ENCODE measurements at places on chromosomes 6 and 20.

- DNase-seq = no peak
These were observed 1.5 kb upstream of the CITED2 start for GRCh38 chr6:139376017-139376330.

GRCh38 chr6:20630136-20630535 is 95.9 kb downstream of the CDKAL1 start:
- no peak for DNase-seq

DNA sequence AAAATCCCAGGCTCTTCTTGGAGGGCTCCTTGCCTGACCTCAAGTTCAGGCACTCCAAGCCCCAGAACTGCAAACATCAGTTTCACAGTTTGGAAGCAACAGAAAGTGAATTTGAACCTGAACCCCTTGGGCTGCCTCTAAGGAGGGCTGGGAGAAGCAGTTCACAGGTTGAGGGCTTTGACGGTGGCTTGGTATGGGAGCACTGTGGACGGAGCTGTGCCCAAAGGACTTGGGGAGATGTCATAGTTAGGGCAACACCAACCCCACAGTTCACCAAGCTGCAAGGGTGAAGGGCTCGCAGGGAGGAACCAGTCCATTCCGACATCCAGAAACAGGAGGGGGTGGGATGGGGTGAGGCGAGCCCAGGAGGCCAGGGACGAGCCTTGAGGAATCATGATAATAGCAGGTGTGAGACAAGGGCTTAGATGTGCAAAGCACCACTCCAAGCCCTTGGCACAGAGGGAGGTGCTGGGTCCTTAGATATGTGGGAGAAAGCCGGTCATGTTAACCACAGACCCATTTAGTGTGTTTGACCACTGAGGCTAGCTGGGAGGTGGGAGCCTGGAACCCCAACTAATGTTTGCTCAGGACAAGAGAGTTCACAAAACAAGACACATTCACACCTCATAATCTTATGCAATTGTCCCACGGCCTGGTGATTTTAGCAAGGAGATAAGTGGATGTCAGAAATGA is 4.3 kb downstream of the CEBPB start:
- no peak for DNase-seq

DNA sequence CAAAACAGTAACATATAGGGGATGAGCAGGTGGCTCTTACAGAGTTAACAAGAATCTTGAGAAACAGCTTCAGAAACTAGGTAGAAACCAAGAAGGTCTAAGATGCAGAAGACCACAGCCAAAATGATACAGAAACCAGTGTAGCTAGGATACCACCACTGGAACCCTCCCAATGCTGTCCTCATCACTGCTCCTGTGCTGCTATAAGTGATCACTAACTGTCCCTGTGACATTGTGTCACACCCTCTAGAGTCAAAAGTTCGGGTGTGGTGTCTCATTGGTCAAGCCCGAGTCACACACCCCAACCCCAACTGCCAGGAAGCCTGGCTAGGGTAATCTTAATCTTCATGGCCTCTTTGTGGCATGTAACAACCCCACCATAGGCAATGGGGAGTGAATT is 153.1 kb downstream of the RCAN2 start:
- no peak for DNase-seq

DNA sequence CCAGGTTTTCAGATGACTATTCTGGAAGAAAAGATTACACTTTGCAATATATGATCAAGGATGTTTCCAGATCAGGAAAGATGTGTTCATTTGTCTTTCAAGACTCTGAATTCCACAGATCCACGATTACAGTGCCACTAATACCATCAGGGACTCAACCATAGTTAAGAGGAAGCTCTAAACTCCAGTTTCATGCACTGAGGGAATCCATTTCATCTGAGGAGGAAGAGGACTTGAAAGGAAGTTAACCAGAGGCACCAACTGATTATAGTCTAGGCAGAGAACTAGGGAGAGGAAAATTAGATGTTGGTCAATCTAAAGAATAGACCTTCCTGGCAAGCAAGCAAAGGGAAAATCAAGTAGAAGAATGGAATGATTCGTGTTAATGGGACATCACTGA is 218.3 kb upstream of the PRDM1 start:
- DNase-seq = no peak

DNA sequence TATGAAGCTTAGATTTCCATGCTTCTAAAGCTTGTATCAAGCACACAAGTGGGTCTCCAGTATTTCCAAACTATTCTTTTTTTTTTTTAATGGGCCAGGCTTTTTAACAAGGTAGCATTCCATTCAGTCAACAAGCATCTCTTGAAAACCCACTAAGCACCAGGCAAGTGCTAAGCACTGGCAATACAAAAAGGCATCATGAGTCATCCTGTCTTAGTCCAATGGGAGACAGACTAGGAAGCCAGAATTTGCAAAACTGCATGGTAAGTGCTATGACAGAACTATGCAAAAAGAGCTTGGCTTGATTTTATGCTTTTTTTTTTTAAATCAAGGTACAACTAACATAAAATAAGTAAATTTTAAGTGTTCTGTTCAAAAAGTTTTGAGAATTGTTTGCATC is 109.3 kb upstream of the DST start:
- no peak for DNase-seq

DNA sequence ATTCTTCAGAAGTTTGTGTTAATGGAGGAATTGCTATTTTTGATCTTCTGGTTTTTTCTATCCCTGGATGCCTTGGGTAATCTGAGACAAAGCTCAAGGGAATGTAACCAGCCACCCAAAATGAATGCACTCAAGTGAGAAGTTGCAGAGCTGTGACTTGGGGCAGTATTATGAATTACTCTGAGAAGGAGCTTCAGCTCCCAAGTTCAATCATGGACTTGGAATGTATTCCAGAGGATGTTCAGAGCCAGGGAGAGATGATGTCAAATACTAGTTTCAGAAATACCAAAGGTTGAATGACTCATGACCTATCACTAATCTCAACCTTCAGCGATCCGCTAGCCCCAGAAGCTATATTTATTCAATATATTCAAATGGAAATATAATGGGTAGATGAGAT is 375.2 kb upstream of the PLCB4 start:
- DNase-seq = no peak

DNA sequence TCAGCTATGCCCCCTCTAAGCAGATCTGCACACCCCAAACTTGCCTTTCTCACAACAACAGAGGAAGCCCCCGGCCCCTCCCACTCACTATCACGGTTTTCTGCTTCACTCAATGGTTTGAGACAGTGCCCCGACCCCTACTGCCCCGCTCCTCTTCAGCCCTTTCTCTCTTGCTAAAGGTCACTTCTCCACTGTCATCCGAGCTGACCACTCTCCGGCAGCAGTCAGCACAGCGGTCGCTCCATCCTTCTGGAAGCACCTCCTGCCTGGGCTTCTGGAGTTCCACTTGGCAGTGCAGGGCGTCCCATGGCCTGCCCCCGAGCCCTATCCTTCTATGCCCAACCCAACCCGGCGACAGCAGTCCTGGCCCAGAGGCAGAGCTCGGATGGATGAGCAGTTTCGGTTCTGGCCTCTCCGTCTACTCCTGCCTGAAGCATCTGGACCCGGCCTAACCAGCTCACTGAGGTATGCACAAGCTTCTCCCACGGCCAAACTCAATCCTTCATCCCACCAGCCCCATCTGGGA is 4.1 kb downstream of the CTSZ start:
- no peak for DNase-seq

DNA sequence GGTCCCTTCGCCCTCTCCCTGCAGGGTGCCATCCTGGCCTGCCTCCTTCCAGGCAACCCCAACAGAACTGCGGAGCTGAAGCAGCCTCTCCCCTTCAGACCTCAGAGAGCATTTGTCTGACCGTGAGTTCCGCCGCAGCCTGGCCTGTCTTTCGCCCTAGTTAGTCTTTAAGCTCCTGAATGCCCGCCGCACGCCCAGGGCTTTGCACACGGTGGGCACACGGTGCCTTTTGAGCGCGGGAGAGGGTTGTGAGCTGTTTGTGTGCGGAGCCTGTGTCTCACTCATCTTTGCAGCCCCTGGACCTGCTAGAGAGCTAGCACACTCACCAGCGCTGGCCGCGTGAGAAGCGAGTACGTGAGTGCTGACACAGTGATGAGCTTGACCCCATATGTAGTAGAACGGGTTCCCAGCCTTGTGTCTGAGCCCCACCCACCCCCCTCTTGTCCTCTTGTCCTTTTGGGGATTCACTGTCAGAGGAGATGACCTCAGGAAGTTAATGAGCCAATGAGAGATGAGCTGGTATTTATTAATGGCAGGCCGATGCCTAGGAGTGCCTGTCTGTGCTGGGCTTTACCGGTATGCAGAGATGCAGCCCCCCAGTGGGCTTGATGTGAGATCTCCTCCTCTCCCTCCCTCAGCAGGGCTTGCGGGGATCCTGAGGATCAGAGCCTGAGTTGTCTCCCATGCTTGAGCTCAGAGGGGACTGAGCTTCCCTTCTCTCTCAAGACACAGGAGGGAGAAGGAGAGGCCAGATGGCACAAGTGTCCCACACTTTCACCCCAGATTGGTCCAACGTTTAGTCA is 249.2 kb downstream of the FARS2 start:
- no peak for DNase-seq

DNA sequence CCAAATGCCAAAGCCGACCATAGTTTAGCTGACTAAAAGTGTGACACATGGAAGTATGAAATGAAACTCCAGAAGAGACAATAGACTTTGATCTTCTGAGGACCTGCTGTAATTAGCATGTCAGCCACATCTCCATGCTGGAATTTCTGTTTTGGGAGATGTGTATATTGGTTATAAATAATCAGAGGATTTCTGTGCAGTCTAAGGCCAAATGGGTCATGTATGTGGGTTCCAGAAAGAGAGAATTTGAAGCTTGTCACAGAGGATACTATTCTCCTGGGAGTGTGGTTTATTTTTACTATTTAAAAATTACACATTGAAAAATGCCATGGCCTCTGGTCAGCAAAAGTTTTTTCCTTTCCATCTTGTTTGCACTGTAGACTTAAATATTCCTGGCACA is 405.5 kb upstream of the PLCB4 start:
- no peak for DNase-seq

GRCh38 chr6:24898676-24899075 is 37.1 kb downstream of the RIPOR2 start:
- no peak for DNase-seq

- DNase-seq = no peak
These were observed at the start of gene XKR7 for GRCh38 chr20:31967830-31968249. Gene XKR7, plus strand, starts transcription at chr20:31968151. Its CDS starts 25 bp downstream, at chr20:31968176.

- no peak for DNase-seq
These were observed 210.6 kb upstream of the CDH4 start for GRCh38 chr20:61041481-61041880.

DNA sequence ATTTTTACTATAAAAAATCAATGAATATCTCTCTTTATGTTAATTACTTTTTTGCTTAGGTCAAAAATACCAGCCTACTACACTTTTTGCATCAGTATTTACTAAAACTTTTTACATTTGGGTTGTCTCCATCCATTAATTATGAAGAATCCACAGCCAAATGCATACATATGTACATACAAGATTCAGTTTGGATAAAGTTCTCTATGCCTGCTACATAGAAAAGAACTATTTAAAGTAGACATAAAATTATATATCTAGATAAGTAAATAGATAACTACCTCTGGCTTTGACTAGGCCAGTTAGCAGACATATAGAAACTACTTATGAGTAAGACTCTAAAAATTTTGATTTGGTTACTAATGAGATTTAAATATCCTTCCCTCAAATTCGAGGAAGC is 12.3 kb downstream of the TDRD6 start:
- no peak for DNase-seq

GRCh38 chr6:151701911-151702562 is 105.4 kb upstream of the ESR1 start:
- no peak for DNase-seq

- DNase-seq = no peak
These were observed 31.3 kb downstream of the OR2A4 start for GRCh38 chr6:131669891-131670290.

DNA sequence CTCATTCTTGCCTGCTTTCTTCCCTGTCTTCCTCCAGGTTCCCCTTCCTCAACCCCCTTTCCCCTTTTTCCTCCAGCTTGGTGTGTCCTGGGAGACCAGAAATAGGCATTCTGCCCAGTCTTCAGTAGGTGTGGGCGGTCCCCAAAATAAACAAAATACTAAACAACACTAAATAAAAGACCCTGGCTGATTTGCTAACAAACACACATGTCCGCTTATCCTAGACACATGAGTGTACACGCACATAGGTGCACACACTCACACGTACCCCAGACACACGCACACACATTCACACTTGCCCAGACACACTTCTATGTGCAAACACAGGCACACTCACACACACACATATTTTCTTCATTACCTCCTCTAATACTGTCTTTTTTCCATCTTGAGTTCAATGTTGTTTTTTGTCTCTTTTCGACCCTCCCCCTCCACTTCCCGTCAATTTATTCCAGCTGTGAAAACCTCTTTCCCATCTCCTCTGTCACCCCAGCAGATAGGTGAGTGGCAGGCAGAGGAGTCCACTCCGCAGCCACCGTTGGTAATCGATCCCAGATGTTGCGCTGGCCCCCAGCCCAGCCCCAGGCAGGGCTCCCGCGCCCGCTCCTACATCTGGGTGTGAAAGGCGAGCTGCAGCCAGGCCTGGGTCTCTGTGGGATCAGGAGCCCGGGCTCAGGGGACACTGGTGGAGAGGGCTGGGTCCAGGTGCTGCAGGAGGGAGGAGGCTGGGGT is 56.9 kb upstream of the FOXP4 start:
- DNase-seq = no peak

GRCh38 chr6:25927756-25928216 is 2.7 kb downstream of the SLC17A2 start:
- no peak for DNase-seq

DNA sequence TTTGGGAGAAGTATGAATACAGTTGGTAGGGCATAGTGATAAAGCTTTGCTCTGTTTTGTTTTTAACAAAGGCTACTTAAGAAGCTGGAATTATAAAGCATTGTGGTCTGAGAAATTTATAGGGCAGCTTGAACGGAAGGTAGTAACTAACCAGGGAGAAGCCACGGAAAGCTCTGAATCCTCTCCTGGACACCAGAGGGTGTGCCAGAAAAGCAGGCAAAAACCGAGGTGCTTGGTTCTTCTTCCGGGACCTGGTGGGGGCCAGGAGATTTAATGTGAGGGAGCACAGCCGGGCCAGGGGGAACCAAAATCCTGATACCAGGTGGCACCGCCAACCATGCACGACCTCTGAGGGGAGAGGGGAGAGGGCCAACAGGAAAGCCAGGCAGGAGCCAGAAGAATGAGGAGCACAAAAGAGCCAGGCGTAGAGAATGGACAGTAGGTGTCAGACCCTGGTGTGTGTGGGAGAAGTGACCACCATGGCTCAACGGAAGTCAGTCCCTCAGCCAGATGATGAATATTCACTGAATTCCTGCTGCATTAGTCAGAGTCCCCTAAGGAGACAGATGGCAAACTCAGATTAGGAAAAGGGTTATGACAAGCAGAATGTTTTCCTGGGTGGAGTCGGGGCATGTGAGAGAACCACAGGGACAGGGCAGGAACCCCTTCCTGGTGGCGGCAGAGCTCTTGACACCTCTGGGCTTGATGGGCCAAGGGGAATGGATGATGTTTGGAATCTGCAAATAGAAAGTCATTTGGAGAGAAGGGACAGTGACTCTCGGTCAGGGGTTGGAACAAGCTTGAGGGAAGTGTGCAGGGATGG is 262.3 kb downstream of the ZNF217 start:
- DNase-seq = no peak

GRCh38 chr20:12874933-12875332 is 133.8 kb upstream of the SPTLC3 start:
- no peak for DNase-seq

- DNase-seq = no peak
These were observed 5.8 kb downstream of the DDR1 start for GRCh38 chr6:30889921-30890645.

- DNase-seq = no peak
These were observed 94.4 kb upstream of the MAP7 start for GRCh38 chr6:136644597-136644952.
